ENCODE measurements at places on chromosomes 2 and 18. TPM values are rescaled to one million over a fixed set of nuclear protein-coding genes. Genes with fewer than 3 reads are reported as not detected.

DNA sequence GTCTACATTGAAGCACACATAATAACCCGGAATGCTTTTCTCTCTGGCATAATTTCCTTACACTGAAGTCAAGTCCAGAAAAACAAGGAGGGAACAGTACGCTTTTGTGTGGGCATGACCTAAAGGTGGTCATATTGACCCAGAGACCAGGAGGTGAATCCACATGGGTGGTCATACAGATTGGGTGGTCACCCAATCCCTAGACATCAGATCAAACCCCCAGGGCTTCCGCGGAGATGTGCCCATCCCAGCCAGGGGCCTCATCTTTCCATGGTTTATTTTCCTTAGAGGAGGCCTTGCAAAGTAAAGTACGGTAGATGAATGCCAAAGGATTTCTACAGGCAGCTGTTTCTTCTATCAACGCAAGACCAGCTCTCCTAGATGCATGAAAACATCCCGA, 38.8 kb downstream of the FAM168B start:
- no peak for DNase-seq

- no peak for DNase-seq
These were observed 76.0 kb upstream of the SALL3 start for GRCh38 chr18:78903436-78904178.

- no peak for DNase-seq
These were observed 142.5 kb upstream of the L3MBTL4 start for GRCh38 chr18:6557057-6557769.

GRCh38 chr18:13797157-13797611, 26.8 kb upstream of the MC5R start:
- no peak for DNase-seq

- no peak for DNase-seq
These were observed 26.0 kb downstream of the PLEK start for GRCh38 chr2:68391099-68391498.

GRCh38 chr18:49585781-49586663, 24.2 kb downstream of the LIPG start:
- no peak for DNase-seq

DNA sequence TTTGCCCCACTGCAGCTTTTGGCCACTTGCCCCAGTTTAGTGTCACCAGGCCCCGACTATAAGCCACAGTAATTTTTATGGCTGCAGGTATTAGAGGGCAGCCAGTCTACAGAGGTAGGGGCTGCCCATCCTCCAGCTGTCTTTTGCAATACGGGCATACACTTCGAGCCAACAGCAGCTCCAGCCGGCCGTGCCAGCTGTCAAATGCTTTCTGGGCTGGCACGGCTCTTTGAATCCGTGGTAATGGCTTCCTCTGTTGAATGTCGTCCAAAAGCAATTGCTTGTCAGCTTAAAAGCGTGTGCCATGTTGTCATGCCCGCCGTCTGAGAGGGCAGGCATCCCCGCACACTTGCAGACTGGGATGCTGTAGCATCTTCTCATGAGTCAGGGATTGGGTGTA, 41.3 kb downstream of the BCL2L11 start:
- no peak for DNase-seq

DNA sequence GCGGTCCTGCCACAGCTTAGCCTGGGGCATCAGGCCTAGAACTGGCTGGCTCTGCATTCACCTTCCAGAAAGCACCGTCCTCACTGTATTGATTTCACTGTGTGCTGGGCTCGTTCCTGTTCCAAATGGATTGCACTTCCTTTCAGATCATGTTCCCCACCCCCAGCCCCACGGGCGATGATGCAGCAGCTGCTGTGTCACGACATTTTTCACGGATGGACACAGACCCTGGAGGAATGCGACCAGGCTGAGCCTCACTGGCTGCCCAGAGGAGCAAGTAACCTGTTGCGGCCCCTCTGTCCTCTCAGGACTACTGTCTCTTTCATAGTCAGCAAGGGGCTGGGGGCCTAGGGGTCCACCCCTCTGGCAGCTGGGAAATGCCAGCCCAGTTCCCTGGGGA, 50.3 kb downstream of the CAPN13 start:
- no peak for DNase-seq

- no peak for DNase-seq
These were observed 1.5 kb upstream of the BOLA3 start for GRCh38 chr2:74149247-74149525.

DNA sequence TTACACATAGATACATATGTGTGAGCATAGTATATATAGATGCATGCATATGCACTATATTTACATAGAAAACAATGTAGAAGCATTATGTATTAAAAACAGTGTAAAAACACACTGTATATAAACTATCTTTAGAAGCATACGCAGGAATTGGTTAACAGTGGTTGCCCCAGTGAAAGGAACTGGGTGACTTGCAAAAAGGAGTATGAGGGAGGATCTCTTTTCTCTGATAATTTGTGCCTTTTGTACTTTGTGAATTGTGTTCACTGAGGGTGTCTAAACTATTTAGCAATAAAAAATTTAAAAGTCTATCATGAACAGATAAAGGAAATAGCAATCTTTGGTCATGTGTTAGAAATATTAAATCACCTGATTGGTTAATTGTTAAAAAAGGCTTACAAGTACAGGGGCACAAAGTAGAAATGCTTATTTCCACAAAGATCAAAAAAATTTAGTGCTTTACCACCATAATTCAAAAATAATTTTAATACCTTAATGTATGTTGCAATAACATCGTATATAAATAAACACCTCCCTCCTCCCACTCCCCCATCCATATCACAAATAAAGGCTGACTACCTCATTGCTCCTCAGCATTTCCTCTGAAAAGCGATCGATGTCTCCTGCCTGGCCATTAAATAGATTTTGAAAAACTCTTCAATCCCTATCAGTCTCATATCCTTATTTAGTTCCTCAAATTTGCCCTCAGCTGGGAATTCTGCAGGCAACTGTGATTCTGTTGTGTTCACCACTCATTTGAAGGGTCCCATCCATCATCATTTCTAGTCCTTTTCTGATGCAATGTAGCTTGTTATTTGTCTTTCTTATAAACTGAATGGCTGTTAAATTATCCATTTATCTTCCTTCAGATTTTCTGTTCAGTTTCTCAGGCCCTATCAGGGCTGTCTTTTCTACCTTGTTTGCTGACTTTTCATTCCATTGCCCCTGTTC, 257.3 kb downstream of the AGPS start:
- no peak for DNase-seq

GRCh38 chr18:2540575-2540974, 30.7 kb downstream of the METTL4 start:
- DNase-seq: no peak

Gene INPP5D
- total RNA-seq: not detected

Gene DSG1
- not detected for total RNA-seq

Gene SIX2
- total RNA-seq: 7.3 TPM

Gene PCARE
- not detected for total RNA-seq

Gene GALR1
- total RNA-seq: not detected
